ENCODE measurements at places on chromosomes 5 and 9.

DNA sequence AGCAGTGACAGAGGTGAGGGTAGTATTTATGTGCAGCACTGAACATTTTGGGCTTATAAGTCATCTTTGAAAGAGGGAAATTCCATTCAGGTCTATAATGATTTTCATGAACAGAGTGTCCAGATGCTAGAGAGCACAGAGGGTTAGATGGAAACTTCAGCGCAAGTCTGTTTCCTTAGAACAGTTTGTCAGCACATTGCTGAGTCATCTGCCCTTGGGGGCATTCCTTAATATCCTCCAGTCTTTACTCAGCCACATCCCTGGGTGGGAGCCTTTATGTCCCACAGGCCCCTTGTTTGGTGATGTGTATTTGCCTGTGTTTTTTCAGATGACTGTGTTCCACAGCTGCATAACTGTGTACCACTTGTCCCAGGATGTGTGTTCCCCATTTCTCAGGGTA, 138.5 kb upstream of the S1PR3 start:
- DNase-seq, result peak; percentile 92

DNA sequence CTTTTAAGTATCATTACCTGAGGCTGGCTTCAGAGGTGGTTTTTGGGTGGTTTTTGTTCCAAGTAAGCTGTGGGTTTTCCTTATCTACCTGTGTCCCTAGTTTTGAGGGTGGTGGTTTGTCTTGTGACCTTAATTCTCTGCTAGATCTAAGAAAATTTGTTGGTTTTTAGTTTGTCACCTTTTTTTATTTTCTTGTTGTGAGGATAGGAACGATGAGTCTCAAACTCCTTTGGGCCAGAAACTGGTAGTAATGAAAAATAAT, 73.3 kb downstream of the KCNN2 start:
- no peak for DNase-seq

GRCh38 chr5:128539038-128539429, 989 bp upstream of the FBN2 start:
- peak; percentile 1 for DNase-seq

DNA sequence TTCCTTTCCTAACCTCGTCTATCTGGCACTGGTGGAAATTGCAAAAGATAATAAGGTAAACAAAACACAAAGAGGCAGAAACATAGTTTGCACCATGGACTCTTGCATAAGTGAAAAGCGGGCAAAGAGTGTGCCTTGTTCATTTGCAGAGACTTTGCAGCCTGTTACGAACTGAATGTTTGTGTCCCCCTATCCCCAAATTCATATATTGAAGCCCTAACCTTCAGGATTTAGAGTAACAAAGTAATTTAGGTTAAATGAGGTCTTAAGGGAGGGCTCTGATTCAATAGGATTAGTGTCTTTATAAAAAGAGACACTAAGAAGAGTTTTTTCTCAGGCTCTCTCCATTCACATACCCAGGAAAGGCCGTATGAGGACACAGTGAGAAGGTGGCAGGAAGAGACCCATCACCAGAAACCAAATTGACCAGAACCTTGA, 52.1 kb upstream of the FAM169A start:
- no peak for DNase-seq

DNA sequence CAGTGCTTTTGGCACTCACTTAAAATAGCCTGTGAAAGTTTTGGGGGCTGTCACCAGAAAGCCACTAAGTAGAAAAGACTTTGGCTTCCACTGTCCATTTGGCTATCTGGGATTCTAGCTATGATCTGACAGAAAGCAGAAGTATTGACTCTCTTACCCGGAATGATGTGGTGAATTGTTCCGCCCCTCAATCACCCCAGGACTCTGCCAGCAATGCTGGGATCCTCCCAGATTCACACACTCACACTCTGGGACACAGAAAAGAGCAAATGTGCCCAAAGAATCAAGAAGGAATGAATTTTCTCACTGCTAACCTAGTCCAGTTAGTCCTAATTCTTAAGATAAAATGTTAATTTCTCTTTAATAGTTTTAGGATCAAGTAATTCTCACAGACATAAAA, 576.9 kb downstream of the BNC2 start:
- DNase-seq, result no peak
